ENCODE measurements at places on chromosomes 4 and X.

DNA sequence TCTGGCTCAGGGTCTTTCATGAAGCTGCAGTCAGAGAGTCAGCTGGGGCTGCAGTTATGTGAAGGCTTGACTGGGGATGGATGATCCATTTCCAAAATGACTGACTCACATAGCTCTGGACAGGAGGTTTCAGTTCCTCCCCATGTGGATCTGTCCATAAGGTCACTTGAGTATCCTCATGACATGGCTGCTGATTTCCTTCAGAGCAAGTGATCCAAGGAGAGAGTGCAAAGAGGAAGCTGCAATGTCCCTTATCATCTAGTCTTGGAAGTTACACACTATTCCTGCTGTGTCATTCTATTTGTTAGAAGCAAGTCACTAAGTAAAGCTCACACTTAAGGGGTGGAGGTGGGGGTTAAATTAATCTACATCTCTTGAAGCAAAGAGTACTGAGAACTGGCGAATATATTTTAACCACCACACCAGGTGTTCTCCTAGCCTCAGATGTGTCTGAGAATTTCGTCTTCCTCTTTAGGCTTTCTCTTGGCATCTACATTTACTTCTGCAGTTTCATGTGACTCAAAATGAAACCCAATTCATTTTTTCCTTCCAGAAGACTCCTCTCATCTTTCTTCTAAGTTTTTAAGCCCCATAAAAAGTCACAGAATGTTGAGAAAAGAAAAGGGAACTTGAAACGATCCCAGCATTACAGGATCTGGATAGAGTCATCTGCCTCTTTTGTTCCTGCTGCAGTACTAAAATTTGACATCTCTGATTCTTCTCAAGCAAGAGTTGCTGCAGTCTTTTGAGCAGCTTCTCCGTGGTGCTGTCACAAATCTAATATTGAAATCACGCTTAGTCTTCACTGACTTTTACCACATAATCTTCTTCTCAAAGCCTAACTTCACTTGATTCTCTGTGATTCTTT lies 3.8 kb upstream of the GRPR start:
- DNase-seq, result no peak

DNA sequence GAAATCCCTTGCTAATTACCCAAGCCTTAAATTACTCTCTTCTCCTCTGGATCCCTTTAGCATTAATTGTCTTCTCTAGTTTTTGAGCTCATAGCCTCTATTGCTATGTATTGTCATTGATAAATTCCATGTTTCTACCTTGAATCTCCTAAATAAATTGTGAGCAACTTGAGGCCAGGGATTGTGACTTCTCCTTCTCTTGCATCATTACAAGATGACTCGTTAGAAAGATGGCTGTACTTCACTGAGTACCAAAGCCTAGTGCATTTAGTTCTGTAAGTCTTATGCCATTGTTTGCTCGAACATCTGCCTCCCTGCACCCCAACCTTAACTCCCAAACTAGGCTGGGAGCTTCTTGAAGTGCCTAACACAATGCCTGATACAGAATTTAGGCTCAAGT lies 15.3 kb downstream of the VSIG4 start:
- DNase-seq, result no peak

DNA sequence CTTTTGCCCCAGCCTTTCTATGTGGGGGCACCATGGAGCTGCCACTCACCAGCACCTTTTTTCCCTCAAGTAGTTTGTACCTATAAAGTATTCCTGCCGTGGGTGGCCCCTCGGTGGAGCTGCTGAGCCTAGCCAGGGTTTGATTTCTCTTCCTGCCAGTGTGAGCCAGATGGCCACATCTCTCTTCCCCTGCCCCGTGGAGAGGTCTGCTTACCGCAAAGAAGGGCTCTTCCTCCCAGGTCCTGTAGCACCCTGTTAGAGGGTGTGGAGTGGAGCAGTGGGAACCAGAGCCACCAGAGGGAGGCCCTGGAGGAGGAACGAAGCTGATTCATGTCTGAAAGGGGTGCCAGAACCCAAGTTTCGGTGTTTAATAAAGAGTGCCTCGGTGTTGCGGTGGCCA lies 95.4 kb downstream of the PTTG2 start:
- DNase-seq, result no peak

DNA sequence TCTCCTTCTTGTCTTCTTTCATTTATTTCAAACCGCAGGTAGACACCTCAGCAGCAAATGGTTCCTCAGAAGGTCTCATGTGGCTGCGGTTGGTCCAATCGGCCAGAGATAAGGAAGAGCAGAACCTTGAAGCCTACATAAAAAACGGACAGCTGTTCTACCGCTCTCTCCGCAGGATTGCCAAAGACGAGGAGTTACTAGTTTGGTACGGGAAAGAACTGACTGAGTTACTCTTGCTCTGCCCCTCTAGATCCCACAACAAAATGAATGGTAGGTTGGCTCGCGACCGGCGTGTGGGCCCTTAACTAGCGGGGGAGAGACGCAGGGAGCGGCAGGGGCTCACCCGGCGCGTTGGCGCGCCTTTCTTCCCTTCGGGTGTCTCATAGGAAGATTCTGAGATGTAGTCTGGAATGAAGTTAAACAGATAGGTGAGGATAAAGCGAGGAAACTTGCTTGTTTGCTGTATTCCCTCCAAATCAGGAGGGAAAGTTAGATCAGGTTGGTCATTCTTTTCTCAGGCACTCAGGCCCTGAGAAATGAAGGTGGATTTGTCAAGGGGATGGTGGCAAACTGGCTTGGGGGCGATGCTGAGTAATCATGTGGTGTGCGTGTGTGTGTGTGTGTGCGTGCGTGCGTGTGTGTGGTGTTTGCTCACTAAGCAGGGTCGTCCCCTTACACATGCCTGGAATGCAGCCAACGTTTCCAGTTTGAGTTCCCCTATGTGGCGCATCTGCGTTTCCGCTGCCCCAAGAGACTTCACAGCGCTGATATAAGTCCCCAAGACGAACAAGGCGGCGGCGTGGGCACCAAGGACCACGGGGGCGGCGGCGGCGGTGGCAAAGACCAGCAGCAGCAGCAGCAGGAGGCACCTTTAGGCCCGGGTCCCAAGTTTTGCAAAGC lies 4.2 kb downstream of the PRDM8 start:
- no peak for DNase-seq

DNA sequence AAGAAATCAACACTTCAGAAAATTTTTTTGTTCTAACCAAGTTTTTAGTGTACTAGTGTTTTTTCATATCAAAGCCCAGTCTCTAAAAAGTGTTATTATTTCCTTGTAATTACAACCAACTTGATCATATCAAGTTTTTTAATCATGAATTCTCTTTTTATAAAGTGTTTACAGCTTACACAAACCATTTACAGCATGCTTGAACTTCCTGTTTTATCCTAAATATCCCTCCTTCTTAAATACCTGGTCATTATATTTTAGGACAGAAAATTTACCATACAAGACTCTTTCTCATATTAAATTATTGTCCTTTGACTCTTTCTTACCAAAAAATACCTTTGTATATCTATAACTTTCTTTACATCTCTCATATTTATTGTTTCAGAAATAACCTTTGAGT lies 89.4 kb upstream of the NPY2R start:
- no peak for DNase-seq

DNA sequence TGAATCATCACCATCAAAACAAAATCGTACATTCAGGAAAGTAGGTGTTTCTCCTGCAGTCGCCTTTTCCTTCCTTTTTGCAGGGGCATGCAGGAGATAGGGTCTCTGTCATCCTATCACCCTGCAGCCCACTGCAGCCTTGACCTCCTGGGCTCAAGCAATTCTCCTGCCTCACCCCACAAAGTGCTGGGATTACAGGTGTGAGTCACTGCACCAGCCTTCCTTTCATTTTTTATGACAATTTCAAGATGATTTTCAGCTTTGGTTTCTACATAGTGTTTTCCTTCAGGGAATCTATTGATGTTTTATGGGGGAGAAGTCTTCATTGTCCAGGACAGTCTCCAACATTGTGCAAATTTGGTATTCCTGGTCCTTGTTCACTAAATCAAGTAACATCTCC lies 71.7 kb downstream of the USP38 start:
- DNase-seq, result no peak

DNA sequence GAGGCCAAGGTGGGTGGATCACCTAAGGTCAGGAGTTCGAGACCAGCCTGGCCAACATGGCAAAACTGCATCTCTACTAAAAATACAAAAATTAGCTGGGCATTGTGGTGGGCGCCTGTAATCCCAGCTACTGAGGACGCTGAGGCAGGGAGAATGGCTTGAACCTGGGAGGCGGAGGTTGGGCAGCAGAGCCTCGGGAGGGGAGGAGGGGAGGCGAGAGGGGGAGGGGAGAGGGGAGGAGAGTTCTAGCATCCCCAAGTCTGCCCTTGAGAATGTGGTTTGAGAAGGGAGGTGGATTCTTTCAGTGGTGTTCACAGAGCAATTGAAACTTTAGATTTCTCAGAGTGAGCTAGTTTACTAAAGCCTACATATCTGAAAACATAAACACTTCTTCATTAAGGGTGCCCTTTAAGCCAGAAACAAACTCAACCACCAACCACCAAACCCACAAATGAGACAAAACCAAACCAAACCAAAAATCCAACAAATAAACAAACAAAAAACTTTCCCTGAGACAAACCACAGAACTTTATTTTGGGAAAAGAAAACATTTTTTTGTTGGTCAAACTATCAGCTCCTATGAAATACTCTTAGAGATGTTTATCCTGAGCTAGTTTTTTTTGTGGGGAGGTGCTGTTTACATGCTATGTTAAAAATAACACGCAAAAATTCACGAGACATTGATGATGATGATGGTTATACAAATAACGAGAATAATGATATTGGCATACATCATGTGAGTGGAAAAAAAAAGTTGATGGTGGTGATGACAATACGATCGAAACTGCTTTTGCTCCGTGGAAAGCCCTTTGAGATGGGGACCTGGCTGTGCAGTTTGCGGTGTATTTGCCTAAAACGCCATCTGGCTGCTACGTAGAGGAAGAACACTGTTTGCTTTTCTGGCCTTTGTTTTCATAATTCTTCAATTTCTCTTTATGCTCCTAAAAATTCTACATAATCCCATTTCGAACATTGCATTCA lies 98.2 kb upstream of the PRKX start:
- DNase-seq, result peak; percentile 40

DNA sequence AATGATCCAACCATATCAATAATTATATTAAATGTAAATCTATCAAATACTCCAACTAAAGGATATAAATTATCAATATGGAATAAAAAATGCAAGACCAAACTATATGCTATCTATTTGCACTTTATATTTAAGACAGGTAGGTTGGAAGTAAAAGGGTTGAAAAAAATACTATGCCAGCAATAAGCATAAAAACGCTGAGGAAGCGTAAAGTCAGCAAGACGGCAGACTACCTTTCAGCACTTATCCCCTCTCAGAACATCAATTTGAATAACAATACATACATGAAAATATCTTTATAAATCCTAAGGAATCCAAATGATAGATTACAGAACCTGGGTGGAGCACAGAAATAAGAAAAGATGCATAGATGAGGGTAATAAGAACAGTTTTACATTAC lies 14.0 kb upstream of the GABRA3 start:
- DNase-seq, result no peak

DNA sequence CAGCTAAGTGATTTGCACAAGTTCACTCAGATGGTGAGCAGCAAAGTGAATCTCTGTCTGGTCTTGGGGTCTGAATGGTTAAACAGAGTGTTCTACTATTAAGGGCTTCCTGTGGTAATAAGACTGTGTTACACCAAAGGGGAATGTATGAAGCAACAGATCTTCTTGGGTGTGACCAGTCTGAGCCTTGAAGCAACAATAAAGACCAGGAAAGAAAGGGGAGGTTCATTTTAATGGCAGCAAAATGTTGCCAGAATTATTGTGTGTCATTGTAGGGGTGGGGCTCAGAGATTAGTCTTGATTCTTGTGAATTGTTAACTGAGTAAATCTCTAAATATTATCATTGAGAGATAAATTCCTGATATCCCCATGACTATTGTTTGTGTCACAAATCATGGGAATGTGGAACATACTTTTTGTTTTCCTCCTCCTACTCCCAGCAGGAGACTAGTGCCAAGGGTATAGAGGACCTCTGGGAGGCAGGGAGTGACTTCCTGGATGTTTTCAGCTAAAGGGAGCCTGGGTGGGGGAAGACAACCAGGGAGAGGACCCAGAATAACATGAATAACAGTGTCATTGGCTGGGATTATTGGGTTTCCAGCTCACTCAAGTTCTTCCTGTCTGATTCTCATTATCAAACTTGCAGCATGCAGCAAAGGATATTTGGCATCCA lies 141.4 kb upstream of the PAK3 start:
- DNase-seq, result no peak

DNA sequence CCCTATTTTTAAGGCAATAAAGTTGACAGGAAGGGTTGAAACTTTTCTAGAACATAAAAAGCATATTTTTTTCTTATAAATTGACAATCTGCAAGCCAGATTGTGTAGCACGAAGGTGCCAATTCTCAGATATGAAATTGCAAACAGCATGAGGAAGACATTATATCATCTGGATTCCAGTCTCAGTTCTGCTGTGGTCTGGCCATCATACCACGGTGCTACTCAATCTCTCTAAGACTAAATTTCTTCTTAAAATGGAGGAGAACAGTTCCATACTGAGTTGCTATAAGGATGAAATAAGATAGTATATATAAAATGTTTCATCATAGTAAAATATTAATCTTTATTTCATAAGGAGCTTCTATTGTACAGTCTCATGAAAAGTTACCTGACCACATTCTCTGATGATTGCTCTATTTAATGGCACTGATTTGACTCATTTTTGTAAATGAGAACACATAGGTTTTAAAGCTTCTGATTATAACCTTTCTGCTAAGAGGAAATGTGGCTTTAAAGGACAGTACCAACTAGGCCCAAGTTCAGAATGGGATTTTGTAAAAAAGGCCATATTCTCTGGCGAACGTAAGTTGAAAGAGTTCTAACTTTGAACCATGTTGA lies 127.9 kb downstream of the SHROOM3 start:
- DNase-seq, result no peak

DNA sequence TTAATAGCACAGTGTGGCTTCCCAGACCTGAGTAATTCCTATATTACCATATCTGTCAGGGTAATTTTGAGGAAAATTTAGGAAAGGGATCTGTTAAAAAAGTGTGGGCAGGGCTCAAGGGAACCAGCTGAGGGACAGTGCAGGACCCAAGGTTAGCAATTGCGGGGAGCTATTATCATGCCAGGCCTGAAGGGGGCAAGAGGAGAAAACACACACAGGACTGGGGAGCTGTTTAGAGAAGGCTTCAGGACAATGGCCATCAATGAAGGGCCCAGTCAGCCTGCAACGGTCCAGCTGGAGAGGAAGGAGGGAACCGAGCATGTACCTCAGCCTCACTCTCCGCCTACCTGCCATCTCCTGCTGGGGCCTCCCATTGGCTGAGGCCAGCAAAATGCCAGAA lies 19.0 kb upstream of the NHS start:
- DNase-seq, result no peak

DNA sequence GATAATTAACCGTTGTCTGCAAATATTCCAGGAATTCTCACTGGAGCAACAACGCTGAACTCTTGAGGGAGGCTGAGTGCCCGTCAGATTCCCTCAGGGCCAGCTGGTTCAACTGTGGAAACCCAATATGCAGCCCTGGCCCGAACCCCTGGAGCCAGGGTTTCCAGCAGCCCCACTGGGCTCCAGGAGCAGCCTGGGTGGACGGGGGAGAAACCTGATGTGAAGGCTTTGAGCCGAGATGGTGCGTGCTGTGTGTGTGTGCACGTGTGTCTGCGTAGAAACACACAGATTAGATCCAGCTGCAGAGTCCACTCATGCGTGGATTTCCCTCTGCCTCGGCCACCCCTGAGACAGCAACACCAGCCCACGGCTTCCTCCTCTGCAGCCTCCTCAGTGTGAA lies 19.4 kb upstream of the SLC25A6 start:
- DNase-seq, result no peak

Measured in NCI-H526 treated with DMSO at 0.1 percent for 48 hours (cell line).